ENCODE measurements at places on chromosomes 7 and 10. TPM values are rescaled to one million over a fixed set of nuclear protein-coding genes. Genes with fewer than 3 reads are reported as not detected.

DNA sequence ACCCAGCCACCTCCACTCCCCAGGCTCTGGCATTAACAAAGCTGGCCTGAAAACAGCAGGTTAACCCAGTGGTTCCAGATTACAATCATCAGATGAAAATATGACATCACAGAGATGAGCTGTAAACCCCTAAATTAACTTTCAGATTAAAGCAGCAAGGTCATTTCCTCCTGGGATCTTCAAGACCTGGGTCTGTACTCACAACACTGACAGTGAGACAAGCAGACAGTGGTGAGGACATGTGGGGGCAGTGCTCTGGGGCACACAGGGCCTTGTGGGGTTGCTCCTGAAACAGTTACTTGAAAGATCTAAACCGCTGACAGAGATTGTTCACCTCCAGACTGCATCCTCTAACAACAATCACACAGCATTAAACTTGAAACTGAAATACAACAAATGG lies 134.1 kb downstream of the ZNF438 start:
- DNase-seq, result no peak

- DNase-seq, result no peak
These were observed 3.4 kb downstream of the CALHM2 start for GRCh38 chr10:103448746-103449145.

GRCh38 chr10:11959966-11960365 lies 82.6 kb downstream of the UPF2 start:
- no peak for DNase-seq

DNA sequence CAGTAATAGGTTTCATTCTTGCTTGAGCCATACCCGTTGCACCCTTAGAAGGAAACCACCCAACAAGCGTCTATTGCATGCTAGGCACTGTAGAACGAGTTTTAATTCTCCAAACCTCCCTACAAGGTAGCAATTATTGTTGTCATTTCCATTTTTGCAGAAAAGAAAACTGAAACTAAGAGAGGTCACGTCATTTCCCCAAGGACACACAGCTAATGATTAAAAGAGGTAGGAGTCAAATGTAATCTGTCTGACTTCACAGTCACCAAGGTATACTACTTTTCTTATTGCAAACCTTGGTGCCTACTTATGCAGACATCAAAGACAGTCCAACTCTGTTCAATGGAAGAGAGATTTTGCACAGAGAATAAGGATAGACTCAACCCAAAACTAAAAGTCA lies 49.1 kb upstream of the C1QL3 start:
- DNase-seq, result no peak

- no peak for DNase-seq
These were observed 200.2 kb downstream of the DYNC1I1 start for GRCh38 chr7:95972523-95972922.

GRCh38 chr10:71241830-71242621 lies 29.7 kb downstream of the UNC5B start:
- no peak for DNase-seq

DNA sequence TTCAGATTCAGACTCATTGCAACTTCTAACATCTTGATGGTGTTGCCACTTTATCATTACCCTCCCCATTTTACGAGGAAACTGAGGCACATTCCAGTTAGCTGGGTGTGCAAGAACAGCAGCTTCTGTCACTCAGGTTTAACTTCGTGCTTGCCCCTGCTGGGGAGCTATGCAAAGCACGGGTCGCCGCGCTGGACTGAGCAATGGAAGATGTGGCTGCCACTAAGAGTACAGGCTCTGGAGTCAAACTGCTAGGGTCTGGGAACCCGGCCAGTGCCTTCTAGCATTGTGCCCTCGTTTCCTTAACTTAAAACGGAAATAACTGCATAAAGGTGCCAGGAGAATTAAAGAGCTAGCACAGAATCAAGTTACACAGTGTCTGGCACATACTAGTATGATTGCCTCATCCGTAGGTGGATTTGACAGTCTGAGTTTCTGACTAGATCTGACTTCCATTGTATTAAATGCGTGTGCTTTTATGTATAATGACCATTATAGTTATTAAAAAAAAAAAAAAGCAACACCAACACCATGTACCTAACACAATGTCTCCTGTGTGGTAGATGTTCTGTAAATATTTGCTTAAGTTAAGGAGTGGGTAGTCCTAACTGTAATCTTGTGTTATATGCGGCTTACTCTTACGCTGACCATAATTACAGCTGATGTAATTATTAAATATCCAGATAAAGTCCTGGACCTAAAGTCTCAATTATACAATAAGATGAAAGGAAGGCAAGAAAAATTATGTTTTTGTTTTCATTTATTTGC lies 842 bp downstream of the ZNF22 start:
- peak; percentile 48 for DNase-seq

DNA sequence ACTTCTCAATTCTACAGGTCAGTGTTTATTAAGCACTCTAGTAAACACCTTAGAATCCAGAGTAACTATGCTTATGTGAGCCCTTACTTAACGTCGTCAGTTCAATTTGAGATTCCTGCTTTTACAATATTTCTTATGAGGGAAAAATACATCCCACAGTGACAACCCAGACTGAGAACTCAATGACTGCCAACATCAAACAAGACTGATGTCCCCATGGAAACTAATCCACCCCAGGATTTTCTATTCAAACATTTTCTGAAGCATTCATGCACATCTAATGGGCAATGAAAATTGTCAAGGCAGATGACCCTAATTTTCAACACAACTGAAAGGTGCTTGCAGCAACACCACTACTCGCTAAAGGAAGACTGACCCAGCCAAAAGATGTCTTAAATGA lies 67.0 kb downstream of the ATE1 start:
- no peak for DNase-seq

DNA sequence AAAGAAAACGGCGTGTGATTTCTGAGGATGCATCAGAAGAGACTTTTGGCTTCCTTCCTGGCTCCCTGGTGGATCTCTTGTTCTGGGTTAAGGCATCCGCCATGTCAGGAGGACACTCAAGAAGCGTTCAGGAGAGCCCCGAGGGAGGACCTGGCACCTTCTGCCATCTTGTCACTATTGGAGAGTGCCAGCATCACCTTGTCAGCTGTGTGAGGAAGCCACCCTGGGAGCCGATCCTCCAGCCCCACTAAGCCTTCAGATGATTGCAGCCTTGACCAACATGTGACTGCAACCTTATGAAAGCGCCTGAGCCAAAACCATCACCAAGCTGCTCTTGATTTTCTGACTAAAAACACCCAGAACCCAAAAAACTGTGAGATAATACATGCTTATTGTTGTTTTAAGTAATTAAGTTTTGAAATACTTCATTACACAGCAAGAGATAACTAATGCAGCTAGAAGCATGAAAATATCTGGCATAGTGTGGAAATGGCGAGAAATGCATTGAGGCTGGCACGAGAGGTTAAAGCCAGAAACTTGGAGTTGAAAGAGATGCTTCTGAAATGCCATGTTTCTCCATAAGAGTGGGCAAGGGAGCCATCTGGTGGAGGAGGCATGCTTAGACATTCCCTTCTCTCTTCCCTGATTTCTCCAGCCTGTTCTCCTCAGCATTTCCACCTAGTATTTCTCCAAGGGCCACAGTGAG lies 5.4 kb upstream of the ZFYVE27 start:
- peak; percentile 49 for DNase-seq

DNA sequence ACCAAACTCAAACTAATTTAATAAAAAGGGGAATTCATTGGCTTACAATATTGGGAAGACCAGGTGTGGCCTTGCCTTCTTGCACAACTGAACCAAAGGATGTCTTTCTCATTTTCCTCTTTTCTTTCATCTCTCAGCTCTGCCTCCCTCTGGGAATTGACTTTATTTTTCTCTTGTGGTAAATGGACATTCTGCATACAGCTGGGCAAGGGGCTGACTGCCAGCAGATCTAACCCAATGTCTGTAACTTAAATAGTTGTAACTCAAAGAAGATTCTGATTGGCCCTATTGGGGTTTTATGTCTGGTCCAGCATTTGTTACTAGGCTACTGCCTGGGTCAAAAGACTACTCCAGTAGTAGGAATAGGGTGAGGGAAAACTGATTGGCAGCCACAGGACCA lies 15.3 kb downstream of the PTTG1IP2 start:
- no peak for DNase-seq

- no peak for DNase-seq
These were observed 1117.8 kb downstream of the GATA3 start for GRCh38 chr10:9172276-9172675.

DNA sequence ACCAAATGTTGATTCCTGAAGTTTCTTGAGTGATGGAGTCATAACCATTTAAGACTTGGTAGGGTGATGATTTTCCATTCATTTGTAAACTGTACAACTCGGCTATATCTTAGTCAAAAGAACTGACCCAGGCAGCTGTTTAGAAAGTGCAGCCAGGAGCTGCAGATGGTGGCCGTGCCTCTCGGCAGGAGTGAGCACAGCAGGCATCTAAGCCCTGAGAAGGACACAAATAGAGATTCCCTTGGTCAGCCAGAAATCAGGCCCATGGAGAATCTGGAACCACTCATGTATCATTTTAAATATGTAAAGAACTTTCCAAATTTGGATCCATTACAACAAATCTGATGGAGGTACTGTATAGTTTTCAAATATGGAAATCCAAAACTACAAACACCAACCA lies 177.0 kb upstream of the AKR1E2 start:
- no peak for DNase-seq

GRCh38 chr10:617471-617870 lies 72.0 kb downstream of the DIP2C start:
- DNase-seq, result no peak

- DNase-seq, result no peak
These were observed 36.3 kb downstream of the CSTF2T start for GRCh38 chr10:51663086-51663485.

GRCh38 chr7:69403169-69403568 lies 195.1 kb upstream of the AUTS2 start:
- DNase-seq, result no peak

DNA sequence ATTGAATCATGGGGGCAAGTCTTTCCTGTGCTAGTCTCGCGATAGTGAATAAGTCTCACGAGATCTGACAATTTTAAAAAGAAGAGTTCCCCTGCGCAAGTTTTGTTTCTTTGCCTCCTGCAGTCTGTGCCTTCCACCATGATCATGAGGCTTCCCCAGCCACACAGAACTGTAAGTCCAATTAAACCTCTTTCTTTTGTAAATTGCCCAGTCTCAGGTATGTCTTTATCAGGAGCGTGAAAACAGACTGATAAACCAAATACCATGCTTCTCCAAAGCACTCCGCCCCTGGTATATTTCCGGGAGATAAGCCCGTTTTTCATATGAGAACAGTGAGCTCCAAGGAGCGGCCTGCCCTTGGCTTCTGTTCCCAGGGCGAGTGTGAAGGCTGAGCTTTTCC lies 118.9 kb downstream of the EVX1 start:
- no peak for DNase-seq

DNA sequence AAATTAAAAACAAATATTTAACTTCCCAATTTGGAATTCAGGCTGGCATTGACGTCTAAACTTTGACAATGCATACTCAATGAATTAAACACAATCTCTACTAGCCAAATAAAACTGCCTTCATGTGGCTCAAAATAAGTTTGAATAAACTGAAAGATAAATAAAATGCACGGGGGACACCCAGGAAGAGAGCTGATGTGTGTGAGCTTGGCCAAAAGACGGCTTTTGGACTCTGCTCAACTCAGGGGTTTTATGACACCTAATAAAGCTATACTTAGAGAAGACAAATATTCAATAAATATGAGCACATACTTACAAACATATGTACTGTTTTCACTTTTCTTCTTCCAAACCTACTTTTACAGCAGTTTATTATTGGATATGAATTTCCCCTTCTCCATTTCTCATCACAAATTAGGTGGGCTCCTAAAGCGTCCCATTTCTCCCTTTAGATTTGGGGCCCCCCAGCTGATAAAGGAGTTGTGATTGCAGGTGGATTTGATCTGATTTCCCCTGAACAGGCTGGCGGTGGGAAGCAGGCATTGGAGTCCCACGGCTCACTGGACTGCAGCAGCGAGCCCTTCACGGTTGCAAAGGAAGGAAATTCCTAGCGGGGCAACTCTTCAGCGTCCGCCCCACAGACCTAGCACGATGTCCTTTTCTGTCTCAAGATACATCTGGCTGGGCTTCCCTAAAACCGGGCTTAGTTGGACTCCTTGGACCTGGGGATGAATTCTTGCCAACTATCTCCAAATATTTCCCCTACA lies 79.6 kb downstream of the INSIG1 start:
- no peak for DNase-seq

DNA sequence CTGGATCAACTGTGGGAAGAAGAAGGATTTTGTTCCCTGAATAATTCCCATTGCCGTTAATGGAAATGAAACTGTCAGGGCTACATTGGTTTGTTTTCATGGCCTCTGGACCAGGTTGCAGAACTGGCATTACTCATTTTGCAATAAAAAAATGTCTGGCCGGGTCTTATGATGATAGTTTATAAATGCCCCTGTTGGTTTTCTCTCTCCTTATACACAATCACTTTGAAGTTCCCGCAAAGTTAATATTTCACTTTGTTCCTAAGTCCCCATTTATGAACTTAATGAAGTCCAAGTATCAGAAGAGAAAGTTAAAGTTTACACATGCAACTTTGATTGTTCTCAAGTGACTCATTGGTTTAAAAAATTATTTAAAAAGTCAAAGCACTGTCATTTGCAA lies 150.7 kb upstream of the PRR15 start:
- DNase-seq, result no peak

DNA sequence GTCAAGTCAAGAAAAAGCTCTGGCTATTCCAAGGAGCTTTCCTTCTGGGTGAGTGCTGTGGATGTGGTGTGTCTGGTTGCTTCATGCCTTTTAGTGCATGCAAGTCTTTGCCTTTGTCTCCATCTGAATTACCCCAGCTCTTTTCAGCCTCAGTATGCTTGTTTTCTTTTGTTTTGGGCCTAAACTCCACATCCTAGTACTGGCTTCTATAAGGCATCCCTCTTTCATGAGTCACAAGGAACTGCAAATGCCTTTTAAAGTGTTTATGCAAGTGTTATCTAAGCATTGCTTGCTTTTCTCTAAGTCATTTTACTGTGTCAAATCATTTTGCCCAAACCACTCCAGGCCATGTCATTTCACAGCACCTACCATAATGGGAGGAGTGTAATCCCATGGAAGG lies 132.1 kb downstream of the PLCE1 start:
- no peak for DNase-seq

GRCh38 chr7:143396625-143397556 lies 11.8 kb downstream of the EPHA1 start:
- no peak for DNase-seq

DNA sequence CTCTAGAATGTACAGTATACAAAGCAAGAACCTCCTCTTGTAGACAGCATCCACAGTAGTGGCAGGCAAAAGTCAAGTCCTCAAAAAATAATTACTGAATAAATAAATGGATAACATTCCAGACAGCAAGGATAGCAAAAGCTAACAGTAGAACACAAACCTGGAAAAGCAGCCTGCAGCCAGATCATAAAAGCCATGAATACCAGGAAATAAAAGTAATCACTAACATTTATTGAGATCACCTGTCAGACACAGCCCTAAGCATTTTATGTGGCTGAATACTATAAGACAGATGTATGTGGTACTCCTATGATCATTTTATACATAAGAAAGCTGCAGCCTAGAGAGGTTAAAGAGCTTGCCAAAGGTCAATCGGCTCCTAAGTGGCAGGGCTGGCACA lies 34.0 kb downstream of the CUL2 start:
- no peak for DNase-seq

The FXYD4 gene
- not detected for total RNA-seq

The REPIN1 gene
- total RNA-seq, result 74.0 TPM
